ENCODE measurements at places on chromosomes 16 and 17.

DNA sequence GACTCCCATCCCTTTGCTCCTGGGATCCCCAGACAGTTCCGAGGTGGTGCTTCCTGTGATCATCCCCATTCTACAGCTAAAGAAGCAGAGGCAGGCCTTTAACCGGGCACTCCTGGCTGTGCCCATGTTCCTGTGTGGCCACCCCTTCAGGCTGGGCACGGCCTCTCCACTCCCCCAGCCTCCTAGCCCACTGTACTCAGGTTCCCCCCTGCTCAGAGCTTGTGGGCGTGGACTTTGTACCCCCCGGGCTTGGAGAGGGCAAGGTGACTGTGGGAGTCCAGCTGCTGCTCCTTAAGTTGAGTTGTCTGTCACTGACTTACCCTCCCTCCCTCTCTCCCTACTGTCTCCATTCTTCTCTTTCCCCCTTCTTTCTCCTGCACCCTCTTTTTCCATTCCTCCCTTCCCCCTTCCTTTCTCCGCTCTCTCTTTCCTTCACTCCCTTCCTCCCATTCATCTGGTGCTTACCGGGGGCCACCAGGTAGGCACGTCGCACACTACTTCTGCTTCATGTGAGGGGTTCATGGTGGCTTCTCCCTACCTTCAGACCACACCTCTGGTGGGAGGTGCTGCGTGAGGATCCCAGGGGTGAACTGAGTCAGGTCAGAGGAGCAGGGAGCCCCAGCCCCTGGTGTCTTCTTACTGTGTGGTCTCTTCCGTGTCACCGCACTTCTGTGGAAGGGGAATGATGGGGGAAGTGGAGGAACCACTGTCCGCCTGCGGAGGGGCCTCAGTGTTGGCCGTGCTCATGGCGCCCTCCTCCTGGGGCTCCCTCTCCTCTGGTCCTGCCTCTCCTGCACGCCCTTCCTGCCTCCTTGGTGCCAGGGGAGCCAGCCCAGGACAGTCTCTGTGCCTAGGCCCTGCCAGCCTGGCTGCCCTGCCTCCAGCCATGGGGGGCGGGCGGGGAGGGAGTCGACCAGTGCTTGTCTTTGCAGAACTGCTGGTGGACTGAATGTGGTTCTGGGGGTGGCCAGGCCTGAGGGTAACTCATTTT, 29.7 kb downstream of the CMIP start:
- DNase-seq, result no peak

- no peak for DNase-seq
Measured at GRCh38 chr16:78729687-78730086, 630.2 kb downstream of the WWOX start.

GRCh38 chr17:55749985-55750384, 866 bp upstream of the PCTP start:
- DNase-seq, result no peak

DNA sequence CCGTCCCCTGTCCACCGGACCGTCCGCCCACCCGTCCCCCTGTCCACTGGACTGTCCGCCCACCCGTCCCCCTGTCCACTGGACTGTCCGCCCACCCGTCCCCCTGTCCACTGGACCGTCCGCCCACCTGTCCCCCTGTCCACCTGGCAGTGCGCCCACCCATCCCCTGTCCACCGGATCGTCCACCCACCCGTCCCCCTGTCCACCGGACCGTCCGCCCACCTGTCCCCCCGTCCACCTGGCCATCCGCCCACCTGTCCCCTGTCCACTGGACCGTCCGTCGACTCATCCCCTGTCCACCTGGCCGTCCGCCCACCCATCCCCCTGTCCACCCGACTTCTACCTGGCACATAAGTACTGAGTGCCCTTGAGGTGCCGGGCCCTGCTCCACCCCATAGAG, 76.6 kb downstream of the LMF1 start:
- no peak for DNase-seq

- DNase-seq, result no peak
Measured at GRCh38 chr16:10880594-10881452, 3.8 kb downstream of the CIITA start.

- no peak for DNase-seq
Measured at GRCh38 chr17:60506312-60506711, 19.7 kb downstream of the APPBP2 start.

GRCh38 chr17:60671482-60671881, 6.2 kb upstream of the BCAS3 start:
- no peak for DNase-seq

GRCh38 chr17:9427465-9428315, 147.9 kb downstream of the STX8 start:
- DNase-seq, result no peak

- DNase-seq, result no peak
Measured at GRCh38 chr17:67867591-67867990, 42.3 kb downstream of the BPTF start.

GRCh38 chr17:75075597-75076336, 12.0 kb upstream of the SLC16A5 start:
- no peak for DNase-seq

DNA sequence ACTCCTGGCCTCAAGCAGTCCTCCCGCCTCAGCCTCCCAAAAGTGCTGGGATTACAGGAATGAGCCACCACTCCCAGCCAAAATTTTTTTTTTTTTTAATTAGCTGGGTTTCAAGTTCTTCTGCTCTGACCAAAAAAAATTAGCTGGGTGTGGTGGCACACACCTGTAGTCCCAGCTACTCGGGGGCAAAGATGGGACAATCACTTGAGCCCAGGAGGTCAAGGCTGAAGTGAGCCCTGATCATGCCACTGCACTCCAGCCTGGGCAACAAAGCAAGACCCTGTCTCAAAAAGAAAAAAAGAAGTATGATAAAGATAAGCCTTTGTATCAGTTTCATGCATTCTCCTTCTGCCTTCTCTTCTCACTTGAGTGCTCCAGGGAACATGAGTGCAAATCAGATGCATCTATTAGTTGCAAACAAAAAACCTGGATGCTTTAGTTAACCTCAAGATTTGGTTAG, 1.9 kb downstream of the NQO1 start:
- no peak for DNase-seq

DNA sequence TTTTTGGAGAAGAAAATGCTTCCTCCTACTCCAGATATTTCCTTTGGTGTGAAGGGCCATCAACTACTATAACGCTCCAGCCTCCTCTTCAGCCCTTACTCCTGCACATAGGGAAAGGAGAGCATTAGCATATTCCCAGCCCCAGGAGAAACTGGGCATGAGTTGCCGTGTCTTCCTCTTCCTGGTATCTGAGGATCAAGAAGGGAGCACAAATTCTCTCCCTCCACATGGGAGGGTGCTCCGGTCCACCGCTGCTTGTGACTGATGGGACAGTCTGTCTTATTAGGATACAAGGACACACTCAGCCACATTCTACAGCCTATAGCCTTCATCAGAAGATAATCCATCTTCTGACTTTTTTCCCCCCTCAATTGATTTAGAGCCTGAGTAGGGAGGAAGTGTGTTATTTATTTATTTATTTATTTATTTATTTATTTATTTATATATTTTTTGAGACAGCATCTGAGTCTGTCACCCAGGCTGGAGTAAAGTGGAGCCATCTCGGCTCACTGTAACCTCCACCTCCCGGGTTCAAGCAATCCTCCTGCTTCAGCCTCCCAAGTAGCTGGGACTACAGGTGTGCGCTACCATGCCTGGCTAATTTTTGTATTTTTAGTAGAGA, 16.6 kb upstream of the CYB5B start:
- DNase-seq, result no peak

DNA sequence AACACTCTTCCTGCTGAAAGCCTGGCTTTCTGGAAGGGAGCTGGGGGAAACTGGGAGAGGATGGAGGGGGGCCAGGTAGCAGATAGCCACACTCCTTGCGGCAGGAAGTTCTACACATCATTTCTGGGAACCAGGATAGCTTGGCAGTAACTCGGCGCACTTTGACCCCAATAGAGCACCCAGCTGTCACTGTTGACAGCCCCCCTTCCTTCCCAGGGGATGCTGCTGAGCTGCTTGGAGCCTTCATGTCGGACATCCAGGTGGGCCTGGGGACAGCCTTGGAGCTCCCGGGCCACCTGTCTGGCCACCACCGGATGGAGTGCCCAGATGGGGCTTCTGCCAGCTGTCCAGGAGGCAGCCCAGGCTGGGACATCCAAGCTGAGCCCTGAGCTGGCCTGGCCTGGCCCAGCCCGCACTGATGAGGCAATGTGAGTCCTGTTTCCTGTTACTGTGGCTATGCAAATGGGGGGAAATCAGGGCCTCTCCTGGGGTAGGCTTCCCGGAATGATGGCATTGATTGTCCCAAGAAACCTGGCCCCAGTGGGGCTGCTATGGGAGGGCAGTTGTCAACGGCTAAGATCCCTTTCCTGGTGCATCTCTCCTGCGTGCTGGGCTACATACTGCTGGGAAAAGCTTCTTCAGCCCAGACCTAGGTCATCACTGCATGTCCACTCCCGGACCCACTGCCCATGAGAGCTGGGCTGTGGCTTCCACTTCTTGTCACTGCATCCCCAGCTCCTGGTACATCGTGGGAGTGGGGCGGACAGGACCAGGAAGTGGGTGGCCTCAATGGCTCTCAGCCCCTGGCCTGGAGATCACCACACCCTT, 50.0 kb downstream of the SOCS1 start:
- DNase-seq, result no peak

GRCh38 chr16:83589576-83589975, 218.2 kb upstream of the HSBP1 start:
- DNase-seq, result no peak

DNA sequence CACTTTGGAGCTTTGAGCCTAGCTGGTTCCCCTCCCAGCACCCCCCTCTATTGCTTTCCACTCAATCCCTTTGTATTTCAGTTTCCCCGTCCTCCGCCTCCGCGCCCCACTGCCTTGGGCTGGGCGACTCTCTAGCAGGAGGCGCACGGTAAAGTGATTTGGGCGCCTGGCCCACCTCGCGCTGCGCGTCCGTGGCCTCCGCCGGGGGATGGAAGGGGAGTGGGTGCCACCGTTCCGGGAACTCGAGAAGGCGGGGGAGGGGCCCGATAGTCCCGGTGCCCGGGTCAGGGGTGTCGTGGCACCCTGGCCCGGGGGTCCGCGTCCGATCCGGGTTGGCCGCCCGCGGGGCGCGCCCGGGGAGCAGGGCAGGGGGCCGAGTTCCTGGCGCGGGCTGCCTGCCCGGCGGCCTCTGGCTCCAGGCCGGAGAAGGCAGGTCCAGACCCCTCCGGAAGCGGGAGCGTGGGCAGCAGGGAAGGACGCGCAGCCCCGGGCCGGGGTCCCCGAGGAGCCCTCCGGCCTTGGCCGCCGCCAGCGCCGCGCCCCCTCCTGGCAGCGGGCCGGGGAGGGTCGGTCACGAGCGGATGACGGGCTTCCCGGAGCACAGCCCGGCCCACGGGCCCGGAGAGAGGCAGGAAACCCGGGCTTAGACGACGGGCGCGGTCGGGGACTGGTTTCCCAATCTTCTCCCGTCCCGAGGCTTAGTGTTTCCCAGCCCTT, 15.8 kb downstream of the MEOX1 start:
- DNase-seq, result no peak

DNA sequence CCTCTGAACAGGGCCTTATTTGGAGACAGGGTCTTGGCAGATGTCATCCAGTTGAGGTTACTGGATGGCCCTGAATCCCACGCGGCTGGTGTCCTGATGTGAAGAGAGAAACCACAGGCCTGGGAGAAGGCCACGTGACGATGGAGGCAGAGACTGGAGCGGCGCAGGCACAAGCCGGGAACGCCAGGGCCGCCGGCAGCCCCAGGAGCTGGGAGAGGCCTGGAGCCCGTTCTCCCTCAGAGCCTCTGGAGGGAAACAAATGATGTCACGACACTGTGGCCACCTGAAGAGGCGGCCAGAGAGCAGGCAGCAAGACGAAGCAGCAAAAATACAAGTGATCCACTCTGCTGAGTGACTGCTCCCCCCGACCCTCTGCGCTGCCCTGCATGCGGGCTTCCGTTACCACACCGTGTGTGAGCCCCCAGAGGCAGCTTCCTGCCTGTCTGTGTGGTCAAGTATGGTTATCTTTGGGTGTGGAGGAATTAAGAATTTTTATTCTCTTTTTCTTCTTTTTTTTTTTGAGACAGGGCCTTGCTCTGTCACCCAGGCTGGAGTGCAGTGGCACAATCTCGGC, 11.6 kb downstream of the CD7 start:
- no peak for DNase-seq

GRCh38 chr17:82684228-82684841, 14.2 kb downstream of the RAB40B start:
- DNase-seq, result no peak

DNA sequence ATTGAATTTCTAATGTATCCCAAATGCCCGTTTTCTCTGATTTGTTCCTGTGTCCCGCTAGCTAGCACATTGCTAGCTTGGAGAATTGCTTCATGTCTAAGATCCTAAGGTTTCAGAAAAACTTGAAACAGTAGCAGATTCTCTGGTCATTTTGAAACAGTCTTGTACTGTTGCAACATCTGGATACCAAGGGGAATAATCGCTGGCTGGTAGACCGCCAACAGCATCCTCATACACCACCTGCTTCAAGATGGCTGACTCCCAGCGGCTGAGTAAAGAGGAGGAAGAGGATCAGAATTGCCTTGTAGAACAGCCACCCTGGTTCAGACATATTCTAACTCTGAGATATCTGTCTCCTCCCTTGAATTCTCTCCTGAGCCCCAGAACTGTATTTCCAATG, 226.7 kb upstream of the ELAC2 start:
- no peak for DNase-seq

- no peak for DNase-seq
Measured at GRCh38 chr17:54883939-54884338, 16.7 kb upstream of the TOM1L1 start.

- no peak for DNase-seq
Measured at GRCh38 chr17:35998756-35999155, 2.6 kb downstream of the CCL15 start.

DNA sequence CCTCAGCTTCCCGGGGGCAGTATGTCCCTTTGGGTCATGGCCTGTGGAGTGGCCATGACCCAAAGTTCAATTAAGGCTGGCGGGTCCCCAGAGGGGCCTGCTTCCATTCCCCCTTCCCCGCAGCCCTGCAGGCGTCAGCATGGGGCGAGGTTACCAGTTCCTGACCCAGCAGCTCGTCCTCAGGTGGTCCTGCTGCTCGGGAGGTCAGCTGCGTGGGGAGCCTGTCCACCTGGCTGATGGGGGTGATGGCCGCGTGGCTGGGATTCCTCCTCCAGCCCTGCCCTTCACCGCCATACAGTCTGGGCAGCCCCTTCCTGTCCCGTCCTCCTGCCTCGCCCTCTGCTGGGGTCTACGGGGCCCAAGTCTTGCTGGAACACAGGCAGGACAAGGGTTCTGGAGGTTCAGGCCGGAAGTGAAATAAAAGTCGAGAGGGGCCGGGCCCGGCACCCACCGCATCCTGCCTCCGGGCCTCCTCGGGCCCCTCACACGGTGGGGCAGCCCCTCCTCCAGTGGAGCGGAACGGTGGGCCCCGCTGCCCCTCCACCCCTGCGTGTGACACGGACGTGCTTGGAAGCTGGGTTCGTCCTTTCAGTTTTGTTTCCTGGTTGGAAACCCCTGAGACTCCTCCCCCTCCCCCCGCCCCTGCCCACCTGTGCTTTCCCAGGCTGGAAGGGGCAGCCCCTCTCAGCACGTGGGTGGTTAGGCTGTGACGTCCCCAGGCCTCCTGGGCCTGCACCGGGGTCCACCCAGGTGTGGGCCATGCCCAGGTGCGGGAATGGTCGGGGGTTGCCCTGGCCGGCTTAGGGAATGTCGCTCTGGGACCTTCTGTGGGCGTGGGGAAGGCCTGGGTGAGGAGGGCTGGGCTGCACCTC, 6.8 kb downstream of the UBALD2 start:
- DNase-seq, result peak; percentile 64

- DNase-seq, result no peak
Measured at GRCh38 chr17:35169835-35170363, 22.3 kb downstream of the UNC45B start.

All from GM18507 (cell line).